ENCODE measurements at places on chromosomes 16 and 17. TPM values are rescaled to one million over a fixed set of nuclear protein-coding genes. Genes with fewer than 3 reads are reported as not detected.

Gene CD7
- total RNA-seq: 0.31 TPM

Gene NPB
- 0.78 TPM for total RNA-seq

Gene CTF1
- total RNA-seq: 4.5 TPM

DNA sequence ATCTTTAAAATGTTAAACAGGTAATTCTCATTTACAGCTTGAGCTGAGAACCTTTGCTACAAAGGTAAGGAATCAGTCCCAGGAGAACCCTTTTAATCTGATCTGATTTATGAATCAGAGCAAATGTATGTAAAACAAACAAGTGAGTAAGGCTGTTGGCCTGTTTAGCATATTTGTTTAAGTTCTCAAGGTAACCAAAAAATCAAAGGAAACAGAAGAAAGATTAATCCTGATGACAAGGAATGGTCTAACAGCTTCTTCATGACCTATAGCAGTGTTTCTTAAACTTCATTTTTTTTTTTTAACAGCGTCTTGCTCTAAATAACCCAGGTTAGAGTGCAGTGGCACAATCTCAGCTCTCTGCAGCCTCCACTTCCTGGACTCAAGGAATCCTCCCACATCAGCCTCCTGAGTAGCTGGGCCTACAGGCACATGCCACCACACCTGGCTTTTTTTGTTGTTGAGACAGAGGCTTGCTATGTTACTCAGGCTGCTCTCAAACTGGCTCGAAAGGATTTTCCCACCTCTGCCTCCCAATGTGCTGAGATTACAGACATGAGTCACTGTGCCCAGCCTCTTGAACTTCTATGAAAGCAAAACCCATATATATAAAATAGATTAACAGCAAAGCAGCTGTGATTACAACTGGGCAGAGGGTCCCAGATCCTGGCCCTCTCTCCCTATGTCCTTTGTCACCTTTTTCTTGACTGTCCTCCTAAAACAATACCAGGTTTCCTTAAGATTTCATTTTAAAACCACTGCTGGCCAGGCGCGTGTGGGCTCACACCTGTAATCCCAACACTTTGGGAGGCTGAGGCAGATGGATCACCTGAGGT is 5.1 kb upstream of the JPT1 start:
- DNase-seq: no peak

GRCh38 chr17:62999736-63000135 is 33.7 kb downstream of the TANC2 start:
- DNase-seq: no peak

DNA sequence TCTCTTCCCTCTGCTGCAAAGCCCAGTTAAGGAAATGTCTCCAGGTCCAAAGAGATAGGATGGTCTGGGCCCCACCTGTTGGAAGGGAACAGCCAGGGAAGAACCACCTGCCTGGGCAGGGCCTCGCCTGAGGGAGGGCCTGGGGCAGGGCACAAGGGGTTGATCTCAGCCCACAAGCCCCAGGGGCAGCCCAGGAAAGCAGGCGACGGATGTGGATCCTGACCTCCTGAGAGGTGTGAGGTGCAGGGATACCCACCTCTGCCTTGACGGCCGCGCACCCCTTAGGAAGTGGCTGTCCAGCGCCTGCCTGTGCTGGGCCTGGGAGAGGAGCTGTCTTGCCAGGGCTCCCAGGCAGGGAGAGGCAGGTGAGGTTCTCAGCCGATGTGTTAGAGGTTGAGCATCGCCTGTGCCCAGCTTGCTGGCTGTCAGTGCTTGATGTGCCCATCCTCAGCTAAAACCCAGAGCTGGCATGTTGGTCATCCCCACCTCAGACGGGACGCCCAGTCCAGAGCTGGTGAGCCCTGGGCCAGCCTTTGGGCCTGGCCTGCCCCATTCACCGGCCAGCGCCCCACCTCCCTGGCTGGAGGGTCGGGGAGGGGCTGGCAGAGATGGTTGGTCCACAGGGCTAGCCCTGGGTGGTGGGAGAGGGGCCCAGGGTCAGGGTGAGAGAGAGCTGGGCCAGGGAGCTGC is 434 bp downstream of the CEMP1 start:
- DNase-seq: no peak

- no peak for DNase-seq
Measured at GRCh38 chr17:12512694-12513355, 152.9 kb upstream of the MYOCD start.

DNA sequence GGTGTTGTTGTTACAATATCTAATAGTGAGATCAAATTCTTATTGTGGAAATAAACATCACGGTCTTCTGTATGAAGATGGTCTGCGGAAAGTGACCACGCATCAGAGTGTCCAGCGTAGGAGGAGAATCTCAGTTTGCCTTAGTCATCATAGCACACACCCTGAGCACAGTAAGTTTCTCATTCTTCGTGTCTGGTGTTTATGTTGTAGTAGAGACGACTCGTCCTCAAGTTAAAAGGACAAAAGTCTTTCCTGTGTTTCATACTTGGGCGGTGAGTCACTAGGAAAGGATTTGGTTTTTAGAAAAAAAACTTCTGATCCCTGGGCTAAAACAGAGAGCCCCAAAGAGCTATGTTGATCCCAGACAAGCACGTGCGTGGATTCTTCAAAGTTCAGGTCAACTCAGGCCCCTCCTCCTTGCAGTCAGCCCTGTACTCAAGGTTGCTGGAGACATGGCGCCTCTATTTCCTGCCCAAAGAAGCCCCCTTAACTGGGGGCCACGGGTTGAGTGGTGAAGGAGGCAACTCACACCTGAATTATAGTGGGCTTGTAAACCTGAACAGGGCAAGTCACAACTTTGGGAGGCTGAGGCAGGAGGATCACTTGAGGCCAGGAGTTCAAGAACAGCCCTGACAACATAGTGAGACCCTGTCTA is 170.4 kb downstream of the ZFHX3 start:
- DNase-seq: no peak
